Right ventricle myocardium superior (tissue), 1 donor: ENCODE measurements at places on chromosomes 2 and 18.

DNA sequence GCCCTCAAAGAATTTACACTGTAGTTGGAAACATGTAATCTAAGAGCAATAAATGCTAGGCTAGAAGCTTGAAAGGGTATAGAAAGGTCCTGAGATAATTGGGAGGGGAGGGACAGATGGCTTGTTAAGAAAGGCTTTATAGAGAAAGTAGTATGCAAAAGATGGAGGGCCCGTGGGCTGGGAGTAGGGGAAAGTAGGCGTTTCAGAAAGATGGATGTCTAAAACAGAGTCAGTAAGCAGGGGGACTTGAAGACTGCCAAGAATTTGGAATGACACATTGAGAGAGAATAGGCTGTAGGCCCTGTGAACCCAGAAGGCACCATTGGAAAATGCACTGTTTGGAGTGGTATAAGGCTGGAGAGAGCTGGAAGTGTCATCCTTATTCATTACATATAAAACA lies 822 bp downstream of the PSMG2 start:
- DNase-seq: no peak

GRCh38 chr18:13011719-13012118 lies 20.6 kb downstream of the CEP192 start:
- DNase-seq: no peak

- DNase-seq: no peak
These were observed 30.0 kb upstream of the ITGAV start for GRCh38 chr2:186559848-186560247.

- no peak for DNase-seq
These were observed 21.1 kb upstream of the RALBP1 start for GRCh38 chr18:9454061-9454703.

DNA sequence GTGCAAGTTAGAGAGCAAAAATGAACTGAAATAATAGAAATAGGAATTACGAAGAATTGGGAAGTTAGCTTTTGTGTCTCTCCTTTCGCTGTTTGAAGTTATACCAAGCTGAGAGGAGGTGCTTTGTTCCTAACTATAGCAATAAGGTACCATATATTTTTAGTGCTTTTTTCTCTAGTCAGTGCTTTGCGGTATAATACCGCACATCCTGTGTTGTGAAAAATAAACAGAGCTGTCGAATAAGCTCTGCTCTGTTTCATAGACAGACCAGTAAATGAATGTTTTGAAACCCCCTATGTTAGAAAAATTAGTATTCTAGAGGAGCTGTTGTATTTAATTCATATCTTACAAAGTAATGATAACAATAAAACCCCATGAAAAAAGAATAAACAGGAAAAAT lies 130.8 kb downstream of the MAP4K4 start:
- DNase-seq: no peak

DNA sequence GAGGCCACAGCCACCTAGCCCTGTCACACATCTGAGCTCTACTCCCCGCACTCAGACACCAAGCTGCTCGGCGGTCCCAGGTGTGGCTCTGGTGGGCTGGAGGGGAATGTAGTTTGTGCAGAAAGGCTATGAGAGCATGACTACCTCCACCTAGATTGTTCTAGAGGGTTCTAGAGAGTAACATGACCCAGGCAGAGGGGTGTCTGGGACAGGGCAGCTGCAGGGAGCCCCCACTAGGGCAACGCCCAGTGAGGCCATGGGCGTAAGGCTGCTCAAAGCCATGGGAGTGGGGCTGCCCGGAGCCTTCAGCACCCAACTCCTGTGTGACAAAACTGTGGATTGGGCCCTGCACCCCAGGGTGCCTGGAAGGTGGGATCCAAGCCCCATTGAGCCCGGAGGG lies 511.4 kb upstream of the MYT1L start:
- no peak for DNase-seq
